Iris pigment epithelial cell (primary cell): ENCODE measurements at places on chromosomes 4 and X.
A peak's percentile ranks its signal among the peaks of the same experiment; 100 is the strongest.

- DNase-seq = no peak
These were observed 481.6 kb upstream of the FSTL5 start for GRCh38 chr4:162645381-162645780.

GRCh38 chrX:19156186-19156585 lies 33.9 kb upstream of the ADGRG2 start:
- no peak for DNase-seq

GRCh38 chrX:31255310-31256033 lies 183.6 kb upstream of the FTHL17 start:
- no peak for DNase-seq

- no peak for DNase-seq
These were observed 37.6 kb upstream of the LGI2 start for GRCh38 chr4:25068386-25068785.

DNA sequence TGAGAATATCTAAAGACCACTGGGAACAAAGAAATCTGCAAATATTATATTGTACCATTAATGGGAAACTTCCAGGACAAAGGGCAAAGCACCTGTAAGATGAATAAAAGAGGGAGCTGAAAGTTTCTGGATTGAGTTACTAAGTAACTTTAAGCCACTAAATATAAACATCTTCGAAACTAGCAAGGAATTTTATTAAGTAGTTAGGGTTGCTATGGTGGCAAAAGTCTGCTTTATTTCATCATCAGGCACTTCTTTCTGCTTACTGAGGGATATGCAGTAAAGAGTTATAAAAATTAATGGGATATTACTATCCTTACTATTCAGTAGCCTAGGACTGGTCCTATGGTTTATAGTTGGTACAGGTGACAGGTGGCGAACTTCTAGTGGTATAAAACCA lies 33.0 kb downstream of the SMARCA1 start:
- DNase-seq = no peak

- DNase-seq = no peak
These were observed 33.7 kb downstream of the SORBS2 start for GRCh38 chr4:185778307-185778706.

GRCh38 chr4:81818385-81818920 lies 346.7 kb upstream of the RASGEF1B start:
- DNase-seq = no peak

DNA sequence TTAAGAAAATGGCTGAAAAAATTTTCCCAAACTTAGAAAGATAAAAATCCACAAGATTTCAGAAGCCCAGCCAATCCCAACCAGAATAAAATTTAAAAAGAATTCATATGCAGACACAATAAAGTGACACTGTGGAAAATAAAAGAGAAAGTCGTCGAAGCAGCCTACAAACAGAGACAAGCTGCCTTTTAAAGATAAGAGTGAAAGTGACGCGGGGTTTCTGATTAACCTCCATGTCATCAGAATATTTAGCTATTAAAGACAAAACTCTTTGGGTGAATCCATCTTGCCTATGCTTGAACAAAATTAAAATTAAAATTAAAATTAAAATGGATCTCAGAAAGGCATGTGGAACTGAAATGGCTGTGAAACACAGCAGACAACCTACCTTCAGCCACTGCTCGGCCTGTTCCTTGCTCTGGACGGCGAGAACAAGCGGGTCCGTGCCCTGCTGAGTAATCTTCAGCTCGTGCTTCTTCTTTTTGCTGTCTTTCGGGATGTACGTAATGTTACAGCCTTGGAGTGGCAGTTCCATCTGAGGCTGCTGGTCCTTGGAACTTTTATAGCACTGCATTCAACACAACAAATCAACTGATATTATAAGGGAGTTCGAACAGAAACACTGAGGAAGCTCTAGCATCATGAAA lies 101.4 kb downstream of the AFAP1 start:
- DNase-seq = no peak

DNA sequence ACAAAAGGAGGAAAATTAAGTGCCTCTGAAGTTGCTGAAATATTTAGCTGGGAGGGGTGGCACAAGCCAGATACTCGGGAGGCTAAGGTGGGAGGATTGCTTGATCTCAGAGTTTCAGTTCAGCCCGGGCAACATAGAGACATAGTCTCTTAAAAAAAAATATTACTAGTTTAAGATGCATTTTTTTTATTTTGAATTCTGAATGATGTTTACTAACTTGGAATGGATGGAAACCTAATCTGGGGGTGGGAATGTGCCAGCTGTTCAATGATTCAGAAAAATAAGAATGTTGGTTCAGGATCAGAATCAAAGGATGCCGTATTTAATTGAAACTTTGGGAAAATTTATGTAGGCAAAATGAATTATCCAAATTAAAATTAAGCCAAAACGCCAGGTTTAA lies 167.2 kb upstream of the ANK2 start:
- no peak for DNase-seq

DNA sequence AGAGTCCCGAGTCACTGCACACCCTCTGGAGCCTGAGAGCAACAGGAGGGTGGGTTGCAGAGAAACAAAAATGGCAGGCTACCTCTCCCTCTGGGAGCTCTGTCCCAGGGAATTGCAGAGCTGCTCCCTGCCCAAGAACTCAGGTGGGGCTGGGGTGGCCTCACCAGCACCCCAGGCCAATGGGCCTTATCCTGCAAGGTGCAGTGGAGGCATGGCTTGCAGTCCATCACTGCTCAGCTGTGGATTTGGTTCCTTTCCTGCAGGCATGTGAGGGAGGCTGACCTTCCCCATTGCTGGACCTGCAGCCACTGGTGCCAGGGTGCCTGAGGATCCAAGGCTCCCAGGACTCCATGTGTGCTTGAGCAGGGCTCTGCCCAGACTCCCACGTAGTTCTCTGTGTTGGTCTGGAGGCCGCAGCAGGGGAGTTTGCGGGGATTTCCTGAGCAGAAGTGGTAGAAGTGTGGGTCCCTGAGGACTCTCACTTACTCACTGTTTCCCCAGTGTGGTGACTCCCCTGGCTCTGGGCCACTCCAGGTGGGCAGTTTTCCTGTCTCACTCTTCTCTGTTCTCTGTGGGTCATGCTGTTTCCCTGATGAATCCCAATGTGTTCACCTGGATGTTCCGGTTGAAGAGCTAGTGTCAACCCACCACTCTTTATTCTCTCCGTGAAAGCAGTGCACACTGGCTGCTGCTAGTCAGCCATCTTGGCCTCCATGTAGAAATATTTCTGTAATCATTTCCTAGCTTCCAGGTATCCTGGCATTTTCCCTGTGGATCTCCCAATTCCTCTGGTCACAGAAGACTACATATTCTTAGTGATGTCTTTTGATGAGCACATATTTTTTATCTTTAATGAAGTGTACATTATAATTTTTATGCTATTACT lies 82.3 kb downstream of the ARHGAP24 start:
- DNase-seq = no peak

DNA sequence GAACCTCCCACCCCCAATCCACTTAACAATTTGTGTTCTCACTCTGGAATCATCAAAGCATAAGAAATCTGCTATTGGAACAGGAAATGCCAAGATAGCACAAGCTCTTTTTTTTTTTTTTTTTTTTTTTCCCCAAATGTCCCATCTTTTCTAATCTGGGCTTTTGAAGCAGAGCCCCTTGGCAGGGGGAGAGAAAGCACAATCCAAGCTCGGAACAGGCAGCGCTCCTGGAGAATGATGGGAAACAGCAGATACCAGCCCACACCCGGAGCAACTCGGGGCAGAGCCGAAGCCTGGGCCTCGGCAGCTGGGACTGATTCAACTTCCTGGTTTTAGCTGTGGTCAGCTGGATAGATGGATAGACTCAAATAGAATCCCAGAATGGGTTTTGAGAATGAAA lies 235.1 kb downstream of the QDPR start:
- peak; percentile 54 for DNase-seq

DNA sequence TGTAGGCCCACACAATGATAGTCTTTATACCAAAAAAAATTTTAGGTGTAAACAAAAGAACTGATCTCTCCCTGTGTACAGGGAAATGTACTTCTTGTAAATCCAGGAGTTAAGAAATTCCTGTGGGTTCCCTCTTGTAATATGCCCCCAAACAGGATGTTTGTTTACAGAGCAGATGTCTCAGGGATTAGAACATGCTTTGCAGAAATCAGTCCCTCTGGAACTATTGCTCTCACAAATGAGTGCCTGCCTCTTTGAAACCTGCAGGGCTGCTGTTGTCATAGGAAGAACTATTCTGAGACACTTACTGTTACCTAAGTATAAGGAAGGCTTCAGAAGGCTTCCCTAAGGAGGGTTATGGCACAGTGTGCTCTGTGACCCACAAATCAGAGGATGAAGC lies 35.6 kb downstream of the PAK3 start:
- DNase-seq = peak; percentile 54

DNA sequence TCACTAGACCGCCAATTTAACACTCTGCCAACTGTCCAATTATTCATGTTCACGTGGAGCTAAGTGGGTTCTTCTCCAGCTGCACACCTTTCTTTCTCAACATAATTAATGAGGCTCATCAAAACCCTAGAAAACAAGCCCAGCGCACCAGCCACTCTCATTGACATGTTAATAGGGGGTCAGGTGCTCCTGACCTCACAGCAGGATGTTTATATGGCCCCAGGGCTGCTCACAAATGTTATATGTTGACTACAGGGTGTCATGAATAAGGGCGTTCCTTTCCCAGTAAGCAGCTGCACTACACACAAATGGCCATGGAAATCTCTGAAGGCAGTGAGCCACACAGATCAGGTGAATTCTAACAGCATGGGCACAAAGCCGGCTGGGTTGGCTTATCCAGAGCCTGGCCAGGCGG lies 209.8 kb downstream of the MGST2 start:
- DNase-seq = no peak

GRCh38 chr4:151782296-151782695 lies 21.5 kb upstream of the GATB start:
- DNase-seq = no peak

DNA sequence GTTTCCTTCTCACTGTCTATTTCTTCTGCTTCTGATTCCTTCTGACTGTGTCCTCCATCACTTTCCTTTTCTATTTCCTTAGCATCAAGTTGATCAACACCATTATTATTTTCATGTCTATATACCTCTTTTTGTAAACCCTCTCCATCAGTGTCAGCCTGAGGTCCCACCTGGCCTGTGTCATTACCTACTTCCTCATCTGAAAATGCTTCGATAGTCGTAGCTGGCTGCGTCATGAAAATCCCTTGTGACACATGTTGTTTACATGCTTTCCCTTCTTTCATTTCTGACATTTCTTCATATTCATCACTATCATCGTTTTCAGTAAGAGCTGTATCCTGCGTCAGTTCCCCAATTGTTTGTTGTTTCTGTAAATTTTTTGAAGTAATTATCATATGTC lies 39.6 kb downstream of the RPGR start:
- DNase-seq = no peak

GRCh38 chrX:29478336-29479069 lies 736.9 kb upstream of the MAGEB2 start:
- peak; percentile 37 for DNase-seq

DNA sequence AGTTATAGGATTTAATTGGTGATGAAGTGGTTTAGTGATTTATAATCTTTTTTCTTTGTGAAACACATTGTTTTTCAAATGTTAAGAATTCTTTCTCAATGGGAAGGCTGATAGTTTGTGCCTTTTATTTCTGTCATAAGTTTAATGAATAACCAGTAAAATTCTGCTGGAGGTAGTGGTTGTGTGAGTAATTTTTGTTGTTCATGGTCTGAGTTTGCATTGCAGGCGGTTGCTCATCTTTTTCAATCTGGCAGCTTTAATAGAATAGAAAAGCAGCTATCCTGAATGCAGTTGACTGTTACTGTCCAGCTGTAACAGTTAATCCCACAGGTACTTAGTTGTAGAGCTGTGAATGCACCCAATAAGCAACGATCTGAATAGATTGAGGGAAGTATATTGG lies 215.6 kb upstream of the AFF2 start:
- DNase-seq = no peak
